ENCODE measurements at places on chromosomes 7 and 10. TPM values are rescaled to one million over a fixed set of nuclear protein-coding genes. Genes with fewer than 3 reads are reported as not detected.

The LDB1 gene
- polyA plus RNA-seq, result 22.3 TPM

The C10orf67 gene
- 0.31 TPM for polyA plus RNA-seq

The GCK gene
- 0.80 TPM for polyA plus RNA-seq

The VWDE gene
- 0.58 TPM for polyA plus RNA-seq

The CHST3 gene
- polyA plus RNA-seq, result 4.7 TPM

The CALCR gene
- polyA plus RNA-seq, result not detected

The MACROH2A2 gene
- 12.7 TPM for polyA plus RNA-seq

The HOXA6 gene
- 0.81 TPM for polyA plus RNA-seq

The PRR15 gene
- polyA plus RNA-seq, result 50.3 TPM

The KLLN gene
- polyA plus RNA-seq, result 0.23 TPM

The PEX1 gene
- 4.7 TPM for polyA plus RNA-seq

The GIMAP5 gene
- polyA plus RNA-seq, result 10.0 TPM

The OPN1SW gene
- not detected for polyA plus RNA-seq
